ENCODE measurements at places on chromosomes 4 and X.

GRCh38 chr4:186948361-186949242 lies 224.9 kb upstream of the FAT1 start:
- DNase-seq = no peak

DNA sequence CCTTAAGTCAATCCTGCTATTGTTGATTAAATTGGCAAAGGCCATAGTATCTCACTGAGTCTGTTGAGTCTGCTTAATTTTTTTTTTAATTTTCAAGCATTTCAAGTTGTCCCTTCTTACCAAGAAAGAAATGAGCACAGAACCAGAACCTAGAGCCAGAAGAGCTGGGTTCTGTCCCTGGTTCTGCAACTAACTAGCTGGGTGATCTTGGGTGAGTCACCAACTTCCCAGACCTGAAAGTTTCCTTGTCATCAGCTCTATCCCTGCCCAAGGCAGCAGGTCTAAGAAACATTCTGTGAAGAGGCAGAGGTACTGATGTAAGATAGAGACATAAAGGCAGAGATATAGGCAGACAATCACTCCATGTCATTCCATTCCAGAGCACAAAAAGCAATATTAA lies 17.3 kb downstream of the TEC start:
- DNase-seq = no peak

GRCh38 chr4:26039639-26040359 lies 125.8 kb downstream of the SMIM20 start:
- DNase-seq = no peak

DNA sequence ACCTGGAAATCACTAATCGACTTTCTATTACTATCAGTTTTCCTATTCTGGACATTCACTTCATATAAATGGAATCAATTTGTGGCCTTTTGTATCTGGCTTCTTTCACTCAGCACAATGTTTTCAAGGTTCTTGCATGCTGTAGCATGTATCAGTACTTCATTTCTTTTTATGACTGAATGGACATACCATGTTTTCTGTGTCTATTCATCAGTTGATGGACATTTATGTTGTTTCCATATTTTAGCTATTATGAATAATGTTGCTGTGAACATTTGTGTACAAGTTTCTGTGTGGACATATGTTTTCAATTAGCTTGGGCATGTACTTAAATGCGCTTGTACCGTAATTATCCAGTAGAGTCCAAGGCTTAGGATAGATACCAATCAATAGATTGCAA lies 19.9 kb upstream of the RELL1 start:
- no peak for DNase-seq

Measured in stimulated activated CD8-positive, alpha-beta memory T cell treated with anti-CD3 and anti-CD28 coated beads, Interleukin-2, amount 100 ng/mL, for 1 hour (primary cell).